NCI-H510A (cell line): ENCODE measurements at places on chromosomes 6 and 20.

DNA sequence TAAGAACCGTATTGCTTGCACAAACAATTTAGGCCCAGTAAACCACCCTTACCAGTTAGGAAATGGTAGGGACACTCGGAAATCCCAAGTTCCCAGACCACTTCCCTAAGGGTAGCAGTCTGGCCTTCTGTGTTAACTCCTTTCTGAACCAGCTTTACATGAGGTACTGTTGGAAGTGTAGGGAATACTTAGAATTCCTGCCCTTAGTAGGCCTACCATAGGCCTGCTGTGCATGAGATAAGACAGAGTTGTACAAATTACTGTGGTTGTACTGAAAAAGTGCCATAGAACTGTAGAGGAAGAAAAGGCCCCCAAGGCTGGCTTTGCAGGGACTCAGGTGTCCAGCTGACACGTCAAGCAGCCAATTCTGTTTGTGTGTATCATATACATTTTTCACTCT lies 11.1 kb downstream of the RPRD1B start:
- DNase-seq: no peak

DNA sequence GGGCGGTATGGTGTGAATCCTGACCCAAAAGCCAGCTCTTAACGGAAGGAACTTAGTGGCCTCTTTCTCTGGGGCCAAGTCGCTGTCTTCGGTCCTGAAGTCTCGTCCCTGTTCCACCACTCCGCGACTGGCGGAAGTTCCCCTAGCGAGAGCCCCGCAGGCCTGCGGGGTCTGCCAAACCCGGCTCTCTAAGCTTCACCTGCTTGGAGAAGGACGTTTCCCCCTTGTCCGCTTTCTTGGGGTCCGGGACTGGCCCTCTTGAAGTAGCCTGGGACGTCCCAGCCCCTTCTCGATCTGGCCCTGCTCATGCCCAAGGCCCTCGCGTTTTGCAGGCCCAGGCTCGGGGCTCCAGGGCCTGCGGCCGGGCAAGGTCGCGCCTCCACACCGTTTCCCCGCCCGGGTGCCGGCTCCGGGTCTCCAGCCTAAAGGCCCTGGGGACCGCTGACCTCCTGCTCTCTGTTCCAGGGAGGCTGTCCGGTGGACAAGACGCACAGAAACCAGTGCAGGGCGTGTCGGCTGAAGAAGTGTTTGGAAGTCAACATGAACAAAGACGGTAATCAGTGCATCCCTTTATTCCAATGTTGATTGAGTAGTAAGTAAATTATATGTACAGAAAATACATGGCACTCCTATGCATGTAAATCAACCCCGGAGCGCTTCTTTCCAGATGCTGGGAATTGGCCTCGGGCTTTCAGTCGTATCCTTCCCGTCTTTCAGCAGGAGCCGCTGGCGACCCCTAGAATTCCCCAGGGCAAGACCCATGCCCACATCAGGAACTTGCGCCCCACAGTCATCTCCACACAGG lies 8.8 kb downstream of the NR2E1 start:
- DNase-seq: no peak

- DNase-seq: no peak
Observed at GRCh38 chr6:52403627-52404026, 16.5 kb upstream of the EFHC1 start.

DNA sequence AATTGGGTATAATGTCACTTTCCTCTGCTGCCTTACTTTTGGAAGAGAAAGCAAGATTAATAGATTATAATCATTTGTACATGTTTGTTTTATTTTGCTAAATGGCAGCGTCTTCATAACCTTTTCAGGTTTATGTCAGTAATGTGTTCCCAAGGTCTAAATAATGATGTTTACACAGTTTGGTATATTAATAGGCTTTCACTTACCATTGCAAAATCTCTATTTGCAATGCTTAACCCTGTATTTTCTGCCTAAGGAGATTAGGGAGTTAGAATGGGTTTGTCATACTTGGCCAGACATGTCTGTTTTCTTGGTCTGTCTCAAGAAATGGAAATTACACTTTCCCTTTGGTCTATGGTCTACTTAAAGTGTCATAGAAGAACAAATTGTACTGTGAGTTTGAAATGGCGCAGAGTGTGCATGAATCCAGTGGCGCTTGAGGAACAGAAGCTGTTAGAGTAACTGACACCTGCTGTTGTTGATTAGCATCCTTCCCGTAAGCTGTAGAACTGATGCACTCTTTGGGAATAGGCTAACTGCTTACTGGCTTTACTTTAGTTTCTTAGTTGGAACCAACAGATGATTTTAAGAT lies 261.1 kb downstream of the SAMD5 start:
- no peak for DNase-seq

DNA sequence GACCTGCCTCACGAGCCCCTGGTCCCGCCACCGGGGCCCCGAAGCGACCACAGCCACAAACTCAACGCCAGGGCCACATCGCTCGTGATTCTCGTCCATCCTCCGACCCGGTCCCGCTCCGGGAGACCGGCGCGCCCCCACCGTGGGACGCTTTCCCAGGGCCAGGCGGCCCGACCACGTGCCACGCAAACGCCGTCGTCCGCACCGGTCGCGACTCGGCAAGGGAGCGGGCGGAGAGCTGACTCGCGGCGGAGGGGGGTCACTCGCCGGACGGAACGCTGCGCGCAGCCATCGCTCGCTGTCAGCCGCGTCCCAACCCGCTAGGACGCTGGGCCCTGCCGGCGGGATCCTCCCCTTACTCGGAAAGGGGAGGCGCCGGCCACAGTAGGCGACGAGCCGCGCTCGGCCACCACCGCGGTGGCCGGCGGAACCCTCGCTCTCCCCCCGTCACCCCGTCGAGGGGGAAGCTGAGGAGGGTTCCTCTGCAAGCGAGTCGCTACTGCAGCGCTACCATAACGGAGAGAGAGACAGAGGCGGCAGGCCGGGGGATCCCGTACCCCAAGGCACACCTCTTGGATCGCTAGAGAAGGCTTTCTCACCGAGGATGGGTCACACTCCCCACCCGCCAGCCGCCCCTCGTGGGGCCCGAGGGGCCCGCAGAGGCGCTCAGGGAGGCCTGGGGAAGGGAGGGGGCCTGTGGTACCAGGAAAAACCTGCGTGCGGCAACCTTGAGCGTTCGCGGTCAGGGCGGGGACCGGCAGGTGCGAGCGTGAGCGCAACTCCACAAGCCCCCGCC lies 511.8 kb upstream of the ZNF337 start:
- peak; percentile 21 for DNase-seq

GRCh38 chr20:37524859-37525708 lies 2.6 kb downstream of the BLCAP start:
- peak; percentile 65 for DNase-seq

GRCh38 chr20:3092611-3093379 lies 8.3 kb upstream of the AVP start:
- no peak for DNase-seq

DNA sequence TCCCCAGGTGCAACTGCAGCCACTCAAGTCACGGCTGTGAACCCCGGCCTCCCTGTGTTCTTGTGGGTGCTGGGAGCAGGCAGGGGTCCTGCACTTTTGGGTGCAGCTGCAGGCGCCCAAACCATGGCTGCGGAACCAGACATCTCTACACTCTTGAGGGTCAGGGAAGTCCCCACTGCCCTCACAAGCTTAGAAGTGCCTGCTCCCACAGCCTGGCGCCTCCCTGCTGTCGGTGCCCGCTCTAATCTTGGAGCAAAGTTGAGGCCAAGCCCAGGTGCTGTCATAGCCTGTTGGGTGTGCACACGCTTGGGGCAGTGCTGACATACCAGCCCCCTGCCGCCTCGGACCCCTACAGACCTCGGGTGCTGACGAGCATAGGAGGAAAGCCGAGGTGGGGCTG lies 6.2 kb downstream of the DEFB132 start:
- DNase-seq: no peak
